ENCODE measurements at places on chromosomes 5 and 9. TPM values are rescaled to one million over a fixed set of nuclear protein-coding genes. Genes with fewer than 3 reads are reported as not detected.
A peak's percentile ranks its signal among the peaks of the same experiment; 100 is the strongest.

Gene PCDHB10
- 0.10 TPM for total RNA-seq

Gene PCSK5
- not detected for total RNA-seq

Gene SLC1A3
- 0.37 TPM for total RNA-seq

Gene PGM5
- total RNA-seq, result 9.3 TPM

Gene BASP1
- total RNA-seq, result 543 TPM

Gene YIPF5
- total RNA-seq, result 111 TPM

Gene C5orf34
- 19.1 TPM for total RNA-seq

Gene LVRN
- not detected for total RNA-seq

Gene LCN1
- not detected for total RNA-seq

Gene COL15A1
- total RNA-seq, result 1.2 TPM

Gene CARD6
- 2.4 TPM for total RNA-seq

GRCh38 chr5:57441557-57441956, 41.1 kb downstream of the ACTBL2 start:
- peak; percentile 90 for DNase-seq

DNA sequence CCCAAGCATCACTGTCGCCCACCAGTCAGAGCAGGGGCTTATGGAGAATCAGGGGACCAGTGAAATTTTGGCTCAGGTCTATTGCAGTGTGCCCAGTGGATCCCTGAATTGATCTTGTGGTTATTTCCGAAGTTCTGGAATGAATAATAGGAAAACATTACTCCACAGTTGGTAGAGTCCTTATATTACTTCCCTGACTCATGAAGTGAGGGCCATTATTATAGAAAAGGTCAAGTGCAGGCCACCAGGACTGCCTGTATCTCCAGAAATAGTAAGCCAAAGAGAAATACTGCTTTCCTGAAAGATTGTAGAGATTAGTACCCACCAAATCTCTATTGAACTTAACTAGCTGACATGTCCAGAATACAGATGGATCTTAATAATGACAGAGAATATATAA, 335.0 kb downstream of the NPR3 start:
- DNase-seq, result no peak

DNA sequence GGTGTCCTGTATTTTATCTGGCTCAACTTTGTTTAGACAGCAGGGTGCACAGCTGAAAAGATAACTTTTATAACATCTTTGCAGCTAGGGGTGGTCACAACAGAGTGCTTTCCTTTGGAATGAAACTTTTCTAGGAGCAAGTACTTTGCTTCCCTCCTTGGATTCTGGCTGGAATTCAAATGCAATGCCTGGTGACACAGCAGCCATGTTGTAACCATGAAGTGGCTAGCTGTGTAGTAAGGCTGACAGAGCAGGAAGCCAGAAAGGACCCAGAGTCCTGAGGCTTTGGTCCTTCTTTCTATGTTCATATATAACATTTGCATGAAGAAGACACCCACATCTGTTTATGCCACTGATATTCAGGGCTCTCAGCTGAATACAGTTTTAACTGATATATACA, 48.1 kb downstream of the TENT4A start:
- no peak for DNase-seq

GRCh38 chr9:109604131-109604530, 106.0 kb upstream of the PTPN3 start:
- DNase-seq, result no peak

DNA sequence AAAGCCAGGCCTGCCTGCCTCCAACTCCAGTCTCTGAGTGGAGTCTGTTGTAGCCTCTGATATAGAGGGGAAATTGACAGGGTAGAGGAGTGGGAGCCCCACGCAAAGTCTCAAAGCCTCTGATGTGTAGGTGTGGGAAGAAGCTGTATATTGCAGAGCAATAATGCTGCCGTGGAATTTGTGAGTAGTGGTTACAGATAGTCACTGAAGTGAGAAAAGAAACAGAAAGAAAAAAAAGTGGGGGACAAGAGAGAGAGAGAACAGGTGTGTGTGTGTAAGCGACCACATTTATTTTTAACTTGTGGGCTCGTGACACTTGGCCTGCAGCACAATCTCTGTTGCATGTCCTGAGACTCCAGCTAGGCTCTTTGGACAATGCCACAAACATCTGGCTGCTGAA, 227.8 kb downstream of the NSG2 start:
- no peak for DNase-seq

GRCh38 chr9:121559183-121559582, 59.5 kb upstream of the GGTA1 start:
- peak; percentile 41 for DNase-seq

GRCh38 chr9:14813336-14814248, 91.1 kb upstream of the CER1 start:
- DNase-seq, result peak; percentile 62

DNA sequence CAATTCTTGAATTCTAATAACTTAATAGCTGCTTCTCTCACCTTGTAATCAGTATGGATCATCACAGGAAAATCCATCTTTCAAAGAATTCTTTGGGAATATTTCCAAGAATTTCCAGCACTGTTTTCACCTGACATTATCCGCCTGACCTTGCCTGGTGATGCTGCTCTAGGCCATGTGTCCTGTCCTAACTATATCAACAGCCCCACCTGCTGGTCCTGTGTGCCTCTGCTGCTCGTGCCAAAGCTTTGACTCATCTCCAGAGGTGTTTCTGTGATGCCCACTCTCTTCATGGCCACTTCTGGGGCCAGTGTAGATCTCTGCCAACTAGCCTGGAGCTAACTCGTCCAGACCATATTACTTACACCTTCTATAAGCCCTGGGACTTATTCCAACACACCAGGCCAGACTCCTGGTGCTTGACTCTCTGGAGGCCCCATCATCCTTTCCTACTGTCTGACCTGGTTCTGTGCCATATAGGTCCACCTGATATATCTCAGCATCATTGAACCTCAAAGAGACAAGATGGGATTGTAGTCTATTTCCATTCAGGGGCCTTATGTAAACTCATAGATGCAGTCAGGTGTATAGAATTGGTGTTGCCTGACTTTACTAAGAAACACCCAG, 67.5 kb upstream of the CKMT2 start:
- DNase-seq, result peak; percentile 48

DNA sequence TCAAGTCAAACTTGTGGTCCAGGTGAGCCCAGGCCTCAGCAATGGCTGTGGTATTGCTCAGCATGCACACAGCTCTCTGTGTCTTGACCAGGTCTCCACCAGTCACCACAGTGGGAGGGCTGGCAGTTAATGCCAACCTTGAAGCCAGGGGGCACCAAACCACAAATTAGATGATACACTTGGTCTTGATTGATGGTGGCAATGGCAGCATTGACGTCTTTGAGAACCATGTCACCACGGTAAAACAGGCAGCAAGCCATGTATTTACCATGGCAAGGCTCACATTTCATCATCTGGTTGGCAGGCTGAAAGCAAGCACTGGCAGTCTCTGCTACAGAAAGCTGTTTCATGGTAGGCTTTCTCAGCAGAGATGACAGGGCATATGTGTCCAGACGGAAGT, 40.0 kb downstream of the NIM1K start:
- peak; percentile 2 for DNase-seq

GRCh38 chr9:72942451-72942850, 10.4 kb downstream of the ALDH1A1 start:
- DNase-seq, result no peak

- DNase-seq, result peak; percentile 72
Observed at GRCh38 chr9:125343518-125344275, 82.1 kb downstream of the GAPVD1 start.

Measured in MG63 (cell line).